NCI-H2171 treated with DMSO at 0.1 percent for 48 hours (cell line): ENCODE measurements at places on chromosomes 5 and 9.

DNA sequence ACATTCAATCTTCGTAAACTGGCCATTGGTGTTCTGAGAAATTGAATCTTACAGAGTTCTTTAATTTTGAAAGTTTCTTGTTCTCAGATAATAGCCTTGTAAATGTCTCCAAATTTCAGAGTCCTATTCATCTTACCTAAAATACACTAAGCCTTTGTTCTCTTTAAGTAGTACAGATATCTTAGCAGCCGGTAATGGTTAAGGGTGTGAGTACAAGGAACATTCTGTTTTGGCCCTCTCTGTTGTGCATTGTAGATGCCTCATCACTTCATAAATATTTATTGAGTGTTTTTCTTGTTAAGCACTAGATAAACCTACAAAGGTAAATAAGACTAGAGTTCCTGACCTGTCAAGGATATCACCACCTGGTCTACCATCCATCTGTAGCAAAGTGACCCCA lies 35.2 kb downstream of the ZCCHC7 start:
- DNase-seq: no peak

DNA sequence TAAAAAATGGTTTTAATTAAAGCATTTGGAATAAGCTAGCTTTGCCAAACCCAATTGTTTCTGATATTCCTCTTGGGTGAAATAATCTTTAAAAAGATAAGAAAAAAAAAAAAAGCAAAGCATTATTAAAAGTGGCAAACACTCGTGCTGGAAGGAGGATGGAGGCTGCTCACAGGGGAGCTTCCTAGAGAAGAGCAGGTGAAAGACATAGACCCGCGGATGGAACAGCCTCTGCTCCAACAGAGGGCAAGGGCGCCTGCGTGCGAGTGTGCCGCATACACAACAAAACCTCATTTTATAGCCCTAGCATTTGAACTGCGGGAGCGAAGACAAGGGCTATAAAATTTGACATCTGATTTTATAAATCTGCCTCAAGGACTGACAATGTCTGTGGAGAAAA lies 33.4 kb upstream of the SLC25A51 start:
- no peak for DNase-seq

DNA sequence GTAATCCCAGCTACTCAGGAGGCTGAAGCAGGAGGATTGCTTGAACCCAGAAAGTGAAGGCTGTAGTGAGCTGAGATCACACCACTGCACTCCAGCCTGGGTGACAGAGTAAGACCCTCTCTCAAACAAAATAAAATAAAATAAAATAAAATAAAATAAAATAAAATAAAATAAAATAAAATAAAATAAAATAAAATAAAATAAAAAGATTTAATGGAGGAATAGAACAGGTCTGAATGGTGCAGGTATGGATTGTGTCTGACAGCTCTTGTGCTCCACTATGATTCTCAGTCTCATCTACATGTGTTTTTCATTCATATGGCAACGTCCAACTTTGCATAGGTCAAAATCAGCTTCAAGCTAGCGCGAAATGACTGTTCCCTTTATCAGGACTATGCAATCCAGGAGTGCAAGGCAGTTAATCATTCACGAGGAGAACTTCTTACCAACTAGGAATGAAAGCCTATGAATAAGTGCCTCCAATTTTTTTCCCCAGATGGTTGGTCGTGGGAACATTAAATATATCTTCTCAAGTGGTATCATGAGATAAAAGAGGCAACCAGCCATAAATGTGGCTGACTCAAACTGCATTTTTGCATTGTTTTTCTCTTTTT lies 1392.3 kb upstream of the CDH9 start:
- DNase-seq: no peak

GRCh38 chr9:98260635-98261034 lies 5.2 kb upstream of the TBC1D2 start:
- DNase-seq: no peak

DNA sequence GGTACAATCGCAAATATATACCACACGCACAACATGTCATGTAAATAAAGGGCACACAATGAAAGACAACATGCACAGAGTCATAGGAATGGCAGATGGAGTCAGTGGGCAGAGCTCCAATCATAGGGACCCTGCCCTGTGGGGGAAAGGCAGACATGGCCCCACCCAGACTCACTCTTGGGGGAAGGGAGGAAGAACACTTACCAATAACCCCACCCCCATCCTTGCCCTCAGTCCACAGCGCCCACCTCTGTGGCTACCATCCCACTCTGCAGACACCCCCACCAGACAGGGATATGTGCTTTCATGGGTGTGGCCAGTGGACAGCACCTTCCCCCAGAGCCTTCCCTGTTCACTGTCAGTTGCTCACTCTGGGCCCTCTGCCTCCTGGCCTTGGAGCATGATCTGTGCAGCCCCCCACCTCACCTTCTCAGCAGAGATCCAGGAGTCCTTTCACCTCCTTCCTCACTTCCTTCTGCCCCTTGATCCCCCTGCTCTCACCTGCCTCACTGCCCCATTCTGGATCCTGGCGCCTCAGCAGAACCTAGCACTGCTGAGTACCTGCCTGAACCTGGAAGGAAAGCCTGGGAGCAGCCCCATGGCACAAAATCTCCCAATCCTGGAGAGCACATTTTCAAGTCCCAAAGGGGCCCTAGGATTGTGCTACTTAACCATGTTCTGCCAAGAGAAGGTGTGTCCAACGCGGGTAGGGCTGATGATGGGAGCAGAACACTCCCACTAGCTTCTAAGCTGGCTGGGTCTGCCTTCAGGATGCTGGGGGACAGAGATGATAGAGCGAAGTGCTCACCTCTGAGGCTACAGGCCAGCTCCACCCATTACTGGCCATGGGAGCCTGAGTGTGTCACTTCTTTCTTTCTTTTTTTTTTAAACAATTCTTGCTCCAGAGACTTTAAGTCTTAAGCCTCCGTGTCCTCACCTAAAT lies 1.5 kb upstream of the PHF19 start:
- peak; percentile 58 for DNase-seq

GRCh38 chr5:10745133-10745532 lies 15.9 kb downstream of the DAP start:
- DNase-seq: no peak

DNA sequence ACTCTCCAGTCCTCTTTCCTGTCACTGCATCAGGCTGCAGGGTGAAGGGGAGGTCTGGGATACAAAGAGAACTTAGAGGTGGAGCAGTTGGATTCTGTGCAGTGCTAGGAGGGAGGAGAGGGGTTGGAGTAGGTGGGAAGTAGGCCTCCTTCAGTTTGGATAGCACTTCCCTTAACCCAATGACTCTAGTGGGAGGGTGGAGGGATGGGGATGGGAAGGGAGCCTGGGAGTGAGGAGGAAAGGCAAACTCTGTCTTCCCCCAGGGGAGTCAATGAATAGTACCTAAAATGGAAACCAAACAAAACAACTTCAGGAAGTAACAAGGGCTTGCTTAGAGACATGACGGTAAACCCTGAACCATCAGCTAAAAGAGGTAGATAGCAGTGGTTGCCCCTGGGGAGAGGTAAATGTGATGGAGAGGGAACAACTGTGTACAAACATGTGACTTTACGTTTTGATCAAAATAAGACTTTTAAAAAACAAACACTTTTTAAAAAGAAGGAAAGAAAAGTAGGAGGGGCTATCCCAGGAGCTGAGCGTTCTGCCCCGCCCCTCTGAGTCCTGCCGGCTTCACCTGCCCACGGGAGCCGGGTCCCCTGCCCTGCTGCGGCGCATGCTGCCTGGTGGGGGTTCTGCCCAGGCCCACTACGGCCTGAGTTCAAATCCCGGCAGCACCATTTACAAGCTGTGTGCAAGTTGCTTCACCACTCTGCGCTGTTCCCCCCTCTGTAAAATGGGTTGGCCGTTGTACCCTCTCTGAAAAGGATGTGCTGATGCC lies 30.9 kb downstream of the GSN start:
- peak; percentile 58 for DNase-seq

- no peak for DNase-seq
These were observed 9.0 kb downstream of the KIAA1958 start for GRCh38 chr9:112495614-112496013.

- no peak for DNase-seq
These were observed 8.5 kb downstream of the RXFP3 start for GRCh38 chr5:33944543-33945132.

- DNase-seq: no peak
These were observed 20.6 kb downstream of the ELL2 start for GRCh38 chr5:95940758-95941682.

DNA sequence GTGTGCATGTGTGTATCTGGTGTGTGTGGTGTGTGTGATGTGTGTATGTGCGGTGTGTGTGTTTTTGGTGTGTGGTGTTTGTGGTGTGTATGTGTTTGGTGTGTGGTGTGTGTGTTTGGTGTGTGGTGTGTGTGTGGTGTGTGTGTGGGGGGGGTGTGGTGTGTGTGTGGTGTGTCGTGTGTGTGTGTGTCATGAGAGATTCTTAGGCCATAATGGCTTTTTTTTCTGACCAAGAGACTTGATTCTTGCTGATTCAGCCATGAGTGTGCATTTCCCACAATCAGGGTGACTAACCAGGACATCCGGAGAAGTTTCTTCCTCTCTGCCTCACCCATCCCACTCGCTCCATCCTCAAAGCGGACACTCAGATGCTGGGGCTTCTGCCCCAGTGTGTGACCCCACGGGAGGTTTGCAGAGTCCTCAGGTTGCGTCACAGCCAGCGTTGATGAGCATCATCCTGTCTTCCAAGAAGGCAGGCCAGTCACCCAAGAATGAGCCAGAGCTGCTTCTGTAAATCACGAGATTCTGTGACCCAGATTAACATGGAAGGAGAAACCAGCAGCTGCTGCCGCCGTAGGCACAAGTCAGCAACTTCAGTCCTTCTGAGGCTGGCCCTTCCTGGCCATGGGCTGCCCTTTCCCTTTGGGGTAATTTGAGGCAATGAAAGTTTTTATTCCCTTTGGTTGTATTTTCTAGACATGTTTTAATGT lies 12.5 kb upstream of the CTSL start:
- DNase-seq: no peak

DNA sequence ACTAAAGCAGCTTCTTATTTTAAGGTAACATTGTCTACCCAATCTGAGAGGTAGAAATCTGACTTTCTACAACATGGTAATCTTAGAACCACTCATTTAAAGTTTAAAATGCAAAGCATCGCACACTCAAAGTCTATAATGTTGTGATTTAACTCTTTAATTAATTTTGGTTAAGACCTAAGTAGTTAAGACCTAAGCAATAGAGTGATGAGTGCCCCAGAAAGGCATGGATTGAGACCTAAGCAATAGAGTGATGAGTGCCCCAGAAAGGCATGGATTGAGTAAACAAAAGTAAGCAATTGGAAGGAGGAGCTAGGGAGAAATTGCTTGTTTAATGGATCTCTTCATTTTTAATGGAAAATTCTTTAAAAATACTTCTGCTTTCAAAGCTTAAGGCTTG lies 86.8 kb downstream of the NLN start:
- no peak for DNase-seq

DNA sequence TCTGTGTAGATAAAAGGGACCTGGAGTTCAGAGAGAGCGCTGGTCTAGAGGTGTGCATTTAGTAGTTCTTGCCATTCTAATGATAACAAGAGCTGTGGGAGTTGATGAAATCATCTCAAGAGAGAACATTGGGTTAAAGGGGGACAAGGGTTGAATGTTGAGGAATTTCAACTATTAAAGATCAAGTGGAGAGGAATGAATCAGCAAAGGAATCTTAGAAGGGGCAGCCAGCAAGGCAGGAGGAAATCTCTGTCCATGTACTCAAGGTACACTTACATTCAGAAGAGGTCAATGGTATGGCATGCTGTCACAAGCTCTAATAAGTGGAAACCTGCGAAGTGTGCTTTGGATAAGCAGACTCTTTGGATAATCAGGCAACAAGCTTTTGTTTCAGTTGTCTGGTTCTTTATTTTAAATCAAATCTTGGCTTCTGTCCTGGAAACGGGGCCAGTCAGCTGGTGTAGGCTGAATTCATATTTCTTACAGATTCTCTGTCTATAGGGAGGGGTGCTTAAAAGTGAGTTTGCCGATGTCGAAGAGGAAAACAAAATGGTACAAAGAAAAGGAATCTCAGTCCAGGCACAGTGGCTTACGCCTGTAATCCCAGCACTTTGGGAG lies 320.5 kb upstream of the CD180 start:
- DNase-seq: no peak

DNA sequence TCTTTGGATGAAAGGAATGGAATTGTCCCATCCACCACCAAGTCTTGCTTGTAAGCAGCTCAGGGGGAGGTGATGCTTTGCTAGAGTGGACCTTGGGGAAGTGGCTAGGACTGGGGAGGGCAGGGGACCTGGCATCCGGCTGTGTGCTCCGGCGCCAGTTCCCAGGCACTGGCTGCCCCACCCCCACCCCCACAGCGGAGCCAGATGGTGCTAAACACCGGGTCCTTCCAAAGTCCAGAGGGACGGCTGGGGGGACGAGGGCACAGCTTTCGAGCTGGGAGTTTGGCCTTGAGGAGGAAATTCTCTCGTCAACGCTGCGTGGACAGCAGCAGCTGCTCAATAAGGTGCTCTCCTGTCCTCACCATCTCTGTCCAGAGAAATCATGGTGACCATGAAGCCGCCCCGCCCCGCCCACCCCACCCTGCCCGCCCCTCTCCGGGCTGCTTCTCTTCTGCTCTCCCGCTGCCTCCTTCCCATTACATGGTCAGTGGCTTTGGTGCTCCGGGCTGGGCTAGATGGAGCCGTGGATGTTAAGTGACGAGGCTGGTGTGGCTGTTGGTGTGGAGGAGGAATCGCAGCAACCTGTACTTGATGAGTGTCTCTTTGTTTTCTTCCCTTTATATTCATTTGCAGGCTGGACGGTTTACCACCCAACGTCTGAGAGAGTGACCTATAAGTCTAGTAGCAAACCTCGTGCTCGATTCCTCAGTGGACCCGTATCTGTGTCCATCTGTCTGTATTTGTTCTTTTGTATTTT lies 115.7 kb downstream of the WNK2 start:
- DNase-seq: no peak

DNA sequence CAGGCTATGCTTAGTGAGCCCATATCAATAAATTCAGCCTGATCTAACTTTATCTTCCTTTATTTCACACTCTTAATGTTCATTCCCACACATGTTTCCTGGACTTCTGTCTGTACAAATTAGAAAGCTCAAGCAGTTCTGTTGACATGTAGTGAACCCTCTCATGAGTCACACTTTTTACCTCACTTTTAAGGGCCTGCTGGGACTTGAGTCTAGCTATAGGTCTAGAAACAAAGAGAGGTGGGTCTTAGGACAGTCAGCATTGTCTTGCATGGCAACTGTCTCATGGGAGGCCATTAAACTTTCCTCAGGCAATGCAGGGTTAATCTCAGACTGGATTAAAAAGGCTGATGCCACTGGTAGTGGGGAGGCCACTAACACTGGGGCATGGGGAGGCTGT lies 8.6 kb upstream of the CCNH start:
- no peak for DNase-seq

- DNase-seq: no peak
These were observed 62.8 kb downstream of the SHOC1 start for GRCh38 chr9:111731928-111732327.

- DNase-seq: peak; percentile 60
These were observed 35.2 kb upstream of the SPATA31C2 start for GRCh38 chr9:88173378-88173999.

DNA sequence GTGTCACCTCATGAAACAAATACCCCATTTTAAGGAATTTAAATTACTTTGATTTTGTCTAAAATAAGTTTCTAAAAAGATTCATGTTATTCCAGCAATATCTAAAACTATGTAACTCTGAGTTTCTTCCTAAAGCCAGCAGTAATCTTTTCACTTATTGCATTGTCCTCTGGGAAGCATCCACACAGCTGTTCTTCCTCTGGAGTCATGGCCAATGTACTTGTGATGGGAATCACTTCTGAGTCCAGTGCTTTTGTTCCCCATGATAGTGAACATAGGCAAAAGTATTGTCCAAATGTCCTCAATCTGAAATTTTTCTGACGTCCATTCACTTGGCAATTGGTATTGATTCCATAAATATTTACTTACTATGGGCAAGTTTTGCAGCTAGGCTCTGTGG lies 125.0 kb downstream of the STARD4 start:
- DNase-seq: no peak
